Tibial artery (tissue), 4 donors: ENCODE measurements at places on chromosomes 2 and 18.

- peaks cover 8% of the 10 kb centered on the region for H3K4me1 ChIP-seq
- H3K36me3 ChIP-seq: no peaks in the 10 kb centered on the region
- no peak overlapping the region for H3K4me3 ChIP-seq
- DNase-seq: no peak
- no peaks in the 10 kb centered on the region for H3K27me3 ChIP-seq
Measured at GRCh38 chr2:127897531-127898211, 11.9 kb upstream of the AMMECR1L start.

DNA sequence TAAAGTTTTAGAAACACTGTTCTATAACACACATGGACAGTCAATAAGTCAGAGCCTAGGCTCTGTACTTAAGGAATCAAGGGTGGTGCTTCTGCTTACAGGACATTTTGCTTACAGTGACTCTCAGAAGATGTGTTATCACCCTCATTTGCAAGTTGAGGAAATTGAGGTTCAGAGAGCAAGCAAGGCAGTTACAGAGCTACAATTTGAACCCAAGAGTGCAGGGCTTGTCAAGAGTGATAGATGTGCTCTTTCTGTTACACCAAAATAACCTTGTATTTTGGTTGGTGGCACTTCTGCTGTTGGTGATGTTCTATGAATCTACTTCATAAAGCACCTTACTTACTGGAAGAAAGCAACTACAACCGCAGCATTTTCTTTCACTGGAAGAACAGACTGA is 170.2 kb downstream of the THADA start:
- peaks cover 49% of the 10 kb centered on the region for H3K4me1 ChIP-seq
- H3K4me3 ChIP-seq: no peak overlapping the region
- no peaks in the 10 kb centered on the region for H3K36me3 ChIP-seq
- no peak for DNase-seq
- no peaks in the 10 kb centered on the region for H3K27me3 ChIP-seq

DNA sequence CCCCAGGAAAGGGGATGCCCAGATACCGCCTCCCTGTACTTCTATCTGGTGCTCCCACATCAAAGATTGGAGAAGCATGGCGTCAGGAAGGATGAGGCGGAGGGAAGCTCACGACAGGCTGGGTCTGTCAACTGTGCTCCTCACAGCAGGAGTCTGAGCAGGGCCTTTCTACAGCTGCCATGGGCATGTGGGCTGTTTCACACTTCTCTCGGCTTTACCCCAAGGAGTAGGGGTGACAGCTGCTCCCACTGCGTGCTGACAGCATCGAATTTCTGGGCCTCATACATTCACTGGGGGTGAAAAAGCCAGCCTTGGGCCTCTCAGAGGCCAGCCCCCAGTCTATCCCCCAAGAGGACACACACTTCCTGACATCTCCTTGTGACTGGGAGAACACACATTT is 21.1 kb downstream of the NEURL3 start:
- H3K27ac ChIP-seq: no peak overlapping the region
- DNase-seq: no peak
- H3K4me1 ChIP-seq: peaks cover 8% of the 10 kb centered on the region
- no peaks in the 10 kb centered on the region for H3K27me3 ChIP-seq
- no peak overlapping the region for H3K4me3 ChIP-seq
- H3K36me3 ChIP-seq: no peaks in the 10 kb centered on the region

DNA sequence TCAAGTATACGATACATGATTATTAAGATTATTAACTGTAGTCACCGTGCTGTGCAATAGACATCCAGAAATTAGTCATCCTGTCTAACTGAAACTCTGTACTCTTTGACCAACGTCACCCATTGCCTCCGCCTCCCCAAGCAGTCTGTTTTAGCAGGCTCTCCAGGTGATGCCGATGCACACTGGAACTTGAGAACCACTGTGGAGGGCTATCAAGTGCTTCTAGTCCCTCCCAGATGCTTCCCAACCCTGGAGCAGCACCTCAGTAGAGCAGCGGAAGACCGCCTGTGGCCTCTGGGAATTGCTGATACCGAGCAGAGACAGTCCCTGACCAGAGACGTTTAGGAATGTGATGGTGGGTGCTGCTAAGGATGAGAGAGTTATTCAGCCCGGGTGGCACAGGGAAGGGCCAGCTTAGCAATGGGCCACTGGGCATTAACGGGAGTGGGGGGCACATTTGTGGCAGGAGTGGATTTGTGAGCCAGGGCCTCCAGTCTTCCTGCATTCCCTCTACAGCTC is 50.7 kb downstream of the LIPG start:
- H3K4me3 ChIP-seq: no peak overlapping the region
- no peak for DNase-seq
- H3K27ac ChIP-seq: no peak overlapping the region

DNA sequence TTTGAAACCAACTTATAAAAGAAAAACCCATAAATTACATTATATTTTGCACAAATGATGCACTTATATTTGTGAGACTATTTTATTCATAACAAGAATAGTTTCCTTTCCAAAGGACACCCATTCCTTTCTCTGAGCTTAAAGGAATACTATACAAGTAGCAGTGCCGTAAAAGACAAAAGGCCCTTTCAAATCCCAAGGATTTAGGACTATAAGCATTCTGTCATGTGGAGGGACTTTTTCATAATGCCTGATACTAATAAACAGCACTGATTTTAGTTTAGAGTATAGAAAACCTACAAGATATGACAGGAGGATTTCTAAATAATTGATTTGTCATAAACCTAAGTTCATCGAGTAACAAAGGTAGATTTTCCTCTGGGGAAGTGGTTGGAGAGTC is 1134.2 kb upstream of the ZEB2 start:
- H3K4me3 ChIP-seq: no peak overlapping the region
- no peaks in the 10 kb centered on the region for H3K27me3 ChIP-seq
- H3K4me1 ChIP-seq: peaks cover 6% of the 10 kb centered on the region
- no peak overlapping the region for H3K27ac ChIP-seq

GRCh38 chr2:204201507-204201906 is 264.9 kb downstream of the ICOS start:
- no peaks in the 10 kb centered on the region for H3K27me3 ChIP-seq
- no peak for DNase-seq
- no peak overlapping the region for H3K27ac ChIP-seq
- H3K36me3 ChIP-seq: no peaks in the 10 kb centered on the region

- no peaks in the 10 kb centered on the region for H3K27me3 ChIP-seq
- H3K4me1 ChIP-seq: no peaks in the 10 kb centered on the region
- no peak for DNase-seq
- no peaks in the 10 kb centered on the region for H3K36me3 ChIP-seq
- H3K4me3 ChIP-seq: no peak overlapping the region
- H3K27ac ChIP-seq: no peak overlapping the region
Measured at GRCh38 chr2:134225841-134226240, 28.0 kb upstream of the MGAT5 start.

DNA sequence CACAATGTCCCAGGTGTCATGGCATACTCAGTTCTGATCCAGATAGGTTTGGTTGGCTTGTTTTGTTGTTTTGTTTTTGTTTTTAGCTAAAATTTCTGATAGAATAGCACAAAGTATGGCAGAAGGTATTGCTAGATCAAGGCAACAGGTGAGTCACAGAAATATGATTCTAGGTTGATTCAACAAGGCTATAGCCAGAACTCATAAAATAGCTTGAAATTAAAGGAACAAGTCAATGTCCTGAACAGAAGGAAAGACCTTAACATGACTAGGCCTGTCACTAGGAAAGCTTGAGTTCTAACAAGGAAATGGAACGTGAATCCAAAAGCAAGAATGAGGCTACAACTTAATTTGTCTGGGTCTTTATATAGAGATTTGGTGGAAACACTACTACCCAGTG is 157.1 kb downstream of the GALNT3 start:
- H3K4me3 ChIP-seq: no peak overlapping the region
- no peak for DNase-seq
- H3K36me3 ChIP-seq: no peaks in the 10 kb centered on the region
- H3K4me1 ChIP-seq: no peaks in the 10 kb centered on the region
- no peaks in the 10 kb centered on the region for H3K27me3 ChIP-seq
- H3K27ac ChIP-seq: no peak overlapping the region

DNA sequence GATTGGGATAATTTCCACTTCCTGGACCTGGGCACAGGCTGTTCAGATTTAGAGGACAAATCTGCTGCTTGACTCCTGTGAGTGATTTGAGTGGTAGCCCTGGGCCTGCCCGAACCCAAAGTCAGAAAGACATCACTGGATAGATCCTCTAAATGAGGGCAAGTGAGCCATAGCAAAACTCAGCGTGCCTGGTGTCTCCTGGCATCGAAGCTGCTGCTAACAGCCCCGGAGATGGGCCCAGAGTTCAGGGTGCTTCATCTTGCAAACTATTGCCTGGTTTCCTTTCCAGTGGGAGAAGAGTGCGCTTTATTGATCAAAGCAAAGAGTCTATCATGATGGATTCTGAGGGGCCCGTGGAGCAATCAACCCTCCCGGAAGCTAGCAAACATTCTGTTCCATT is 153.1 kb upstream of the KLHL29 start:
- H3K36me3 ChIP-seq: no peaks in the 10 kb centered on the region
- H3K27ac ChIP-seq: no peak overlapping the region
- H3K4me3 ChIP-seq: no peak overlapping the region
- no peaks in the 10 kb centered on the region for H3K27me3 ChIP-seq
- DNase-seq: no peak

DNA sequence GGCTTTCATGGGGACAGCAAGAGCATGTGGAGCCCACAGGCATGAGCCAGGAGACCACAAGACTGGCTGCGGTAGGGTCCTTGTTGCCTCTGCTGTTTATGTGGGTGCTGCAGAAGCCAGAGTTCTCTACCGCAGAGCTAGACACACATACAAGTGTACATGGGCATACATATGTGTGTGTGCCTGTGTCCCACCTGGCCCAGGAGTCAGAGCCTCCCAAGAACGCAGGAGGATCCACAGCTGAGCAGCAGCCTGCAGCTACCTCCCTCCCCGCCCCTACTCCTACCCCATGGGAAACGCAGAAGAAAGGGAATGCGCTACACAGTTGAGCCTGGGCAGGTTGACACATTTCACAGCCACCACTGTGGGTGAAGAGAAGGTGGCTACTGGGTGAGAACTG is 438.1 kb upstream of the SMIM21 start:
- no peak overlapping the region for H3K4me3 ChIP-seq
- no peaks in the 10 kb centered on the region for H3K27me3 ChIP-seq
- DNase-seq: no peak
- H3K4me1 ChIP-seq: no peaks in the 10 kb centered on the region
- no peaks in the 10 kb centered on the region for H3K36me3 ChIP-seq

DNA sequence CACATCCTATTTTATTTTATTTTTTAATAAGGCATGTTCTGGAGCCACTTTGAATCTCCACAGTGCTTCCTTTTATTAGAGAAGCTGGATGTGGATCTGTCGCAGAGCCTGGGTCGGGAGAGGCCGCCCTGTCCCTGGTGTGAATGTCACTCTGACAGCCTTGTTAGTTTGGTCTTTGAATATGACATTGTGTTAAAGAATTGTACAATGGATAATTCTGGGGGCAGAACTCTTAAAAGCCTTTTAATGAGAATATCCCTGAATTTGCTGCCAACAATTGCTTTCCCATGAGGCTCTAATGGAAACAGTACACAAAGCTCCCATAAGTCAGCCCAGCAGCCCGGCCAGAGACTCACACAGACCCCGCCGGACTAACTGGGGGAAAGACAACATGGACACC is 82.4 kb downstream of the MTCL1 start:
- no peak for DNase-seq
- no peaks in the 10 kb centered on the region for H3K4me1 ChIP-seq
- no peak overlapping the region for H3K27ac ChIP-seq
- no peaks in the 10 kb centered on the region for H3K27me3 ChIP-seq
- peaks cover 13% of the 10 kb centered on the region for H3K36me3 ChIP-seq

DNA sequence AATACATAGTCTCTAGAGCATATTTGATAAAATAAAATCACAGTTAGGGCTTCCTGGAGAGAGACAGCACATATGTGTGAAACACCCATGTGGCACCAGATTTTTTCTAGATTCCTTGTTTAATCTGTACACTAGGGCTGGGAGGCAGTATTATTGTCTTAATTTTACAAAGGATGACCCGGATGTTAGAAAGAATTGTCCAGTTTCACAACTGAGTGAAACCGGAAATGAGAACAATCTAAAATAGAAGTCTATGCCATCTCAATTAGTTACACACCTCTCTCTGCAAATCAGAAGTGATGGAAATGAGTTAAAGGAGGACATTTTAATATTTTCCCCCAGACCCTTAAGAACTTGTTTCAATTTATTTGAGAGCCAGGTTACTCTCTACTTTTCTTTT is 463.7 kb upstream of the DSEL start:
- no peaks in the 10 kb centered on the region for H3K36me3 ChIP-seq
- no peaks in the 10 kb centered on the region for H3K4me1 ChIP-seq
- no peak overlapping the region for H3K27ac ChIP-seq
- no peak overlapping the region for H3K4me3 ChIP-seq
- H3K27me3 ChIP-seq: no peaks in the 10 kb centered on the region

DNA sequence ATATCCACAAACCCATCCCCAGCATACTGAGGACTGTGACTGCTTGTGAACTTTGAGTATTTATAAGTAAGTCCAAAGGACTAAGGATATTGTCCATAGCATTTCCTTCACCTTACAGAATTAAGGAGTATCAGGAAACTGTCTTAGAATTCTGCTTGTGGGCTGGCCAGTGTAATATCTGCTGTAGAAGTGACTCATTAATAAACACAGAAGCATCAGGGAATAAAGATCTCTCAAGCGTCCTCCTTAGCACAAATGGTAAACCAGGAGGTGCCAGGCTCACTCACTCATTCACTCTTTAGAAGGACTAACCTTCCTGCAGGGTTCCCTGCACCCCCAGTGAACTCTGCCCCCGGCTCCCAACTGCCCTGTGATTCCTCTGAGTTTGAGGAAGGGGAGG is 31.0 kb downstream of the CCDC68 start:
- no peaks in the 10 kb centered on the region for H3K4me1 ChIP-seq
- H3K4me3 ChIP-seq: no peak overlapping the region
- DNase-seq: no peak
- H3K27me3 ChIP-seq: no peaks in the 10 kb centered on the region
- no peaks in the 10 kb centered on the region for H3K36me3 ChIP-seq

- no peak for DNase-seq
- no peaks in the 10 kb centered on the region for H3K27me3 ChIP-seq
- H3K4me1 ChIP-seq: no peaks in the 10 kb centered on the region
- no peak overlapping the region for H3K4me3 ChIP-seq
- H3K27ac ChIP-seq: no peak overlapping the region
- no peaks in the 10 kb centered on the region for H3K36me3 ChIP-seq
Measured at GRCh38 chr2:221034973-221035372, 537.1 kb downstream of the EPHA4 start.
